ENCODE measurements at places on chromosomes 7 and 10. TPM values are rescaled to one million over a fixed set of nuclear protein-coding genes. Genes with fewer than 3 reads are reported as not detected.
A peak's percentile ranks its signal among the peaks of the same experiment; 100 is the strongest.

Gene ACHE
- 8.2 TPM for total RNA-seq

DNA sequence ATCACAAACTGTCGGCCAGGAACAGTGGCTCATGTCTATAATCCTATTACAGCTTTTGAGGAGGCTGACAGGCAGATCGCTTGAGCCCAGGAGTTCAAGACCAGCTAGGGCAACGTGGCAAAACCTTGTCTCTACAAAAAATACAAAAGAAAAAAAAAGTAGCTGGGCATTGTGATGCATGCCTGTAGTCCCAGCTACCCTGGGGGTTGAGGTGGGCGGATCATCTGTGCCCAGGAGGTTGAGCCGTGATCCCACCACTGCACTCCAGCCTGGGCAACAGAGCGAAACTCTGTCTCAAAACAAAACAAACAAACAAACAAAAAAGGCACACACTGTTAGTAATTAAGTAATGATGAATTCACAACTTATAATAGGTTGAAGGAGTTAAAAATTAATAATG is 441.5 kb upstream of the PCDH15 start:
- no peak overlapping the region for H3K4me3 ChIP-seq
- DNase-seq: no peak
- H3K27me3 ChIP-seq: no peaks in the 10 kb centered on the region
- H3K27ac ChIP-seq: no peak overlapping the region
- H3K4me1 ChIP-seq: no peaks in the 10 kb centered on the region
- H3K36me3 ChIP-seq: no peaks in the 10 kb centered on the region

DNA sequence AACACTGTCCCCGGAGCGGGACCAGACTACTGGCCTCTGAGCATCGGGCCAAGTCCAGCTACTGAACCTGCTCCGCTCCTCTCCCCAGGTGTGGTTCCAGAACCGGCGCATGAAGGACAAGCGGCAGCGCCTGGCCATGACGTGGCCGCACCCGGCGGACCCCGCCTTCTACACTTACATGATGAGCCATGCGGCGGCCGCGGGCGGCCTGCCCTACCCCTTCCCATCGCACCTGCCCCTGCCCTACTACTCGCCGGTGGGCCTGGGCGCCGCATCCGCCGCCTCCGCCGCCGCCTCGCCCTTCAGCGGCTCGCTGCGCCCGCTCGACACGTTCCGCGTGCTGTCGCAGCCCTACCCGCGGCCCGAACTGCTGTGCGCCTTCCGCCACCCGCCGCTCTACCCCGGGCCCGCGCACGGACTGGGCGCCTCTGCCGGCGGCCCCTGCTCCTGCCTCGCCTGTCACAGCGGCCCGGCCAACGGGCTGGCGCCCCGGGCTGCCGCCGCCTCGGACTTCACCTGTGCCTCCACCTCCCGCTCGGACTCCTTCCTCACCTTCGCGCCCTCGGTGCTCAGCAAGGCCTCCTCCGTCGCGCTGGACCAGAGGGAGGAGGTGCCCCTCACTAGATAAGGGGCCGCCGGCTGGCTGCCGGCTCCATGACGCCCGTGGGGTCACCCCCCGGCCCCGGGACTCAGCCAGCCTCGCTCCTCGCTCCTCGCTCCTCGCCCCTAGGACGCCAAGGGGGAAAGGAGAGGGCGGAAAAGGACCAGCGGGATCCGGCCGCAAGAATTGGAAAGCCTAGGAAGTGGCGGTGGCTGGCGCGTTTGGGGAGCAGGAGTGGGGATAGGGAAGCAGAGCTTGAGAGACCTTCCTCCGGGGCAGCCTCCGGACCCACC is 3.4 kb downstream of the EVX1 start:
- H3K4me1 ChIP-seq: peaks cover 38% of the 10 kb centered on the region
- H3K27ac ChIP-seq: no peak overlapping the region
- peak; percentile 33 for DNase-seq
- no peaks in the 10 kb centered on the region for H3K36me3 ChIP-seq
- H3K4me3 ChIP-seq: no peak overlapping the region

GRCh38 chr10:10346390-10347150 is 671.1 kb upstream of the CELF2 start:
- DNase-seq: peak; percentile 47
- peaks cover 10% of the 10 kb centered on the region for H3K4me1 ChIP-seq
- H3K4me3 ChIP-seq: no peak overlapping the region
- H3K27ac ChIP-seq: no peak overlapping the region
- H3K36me3 ChIP-seq: no peaks in the 10 kb centered on the region
- H3K27me3 ChIP-seq: no peaks in the 10 kb centered on the region

GRCh38 chr7:84422790-84423189 is 228.2 kb upstream of the SEMA3A start:
- H3K27ac ChIP-seq: no peak overlapping the region
- no peaks in the 10 kb centered on the region for H3K36me3 ChIP-seq
- no peak for DNase-seq
- H3K4me1 ChIP-seq: no peaks in the 10 kb centered on the region
- no peaks in the 10 kb centered on the region for H3K27me3 ChIP-seq
- H3K4me3 ChIP-seq: no peak overlapping the region

GRCh38 chr10:105952153-105952552 is 1212.4 kb downstream of the SORCS1 start:
- no peak overlapping the region for H3K4me3 ChIP-seq
- H3K4me1 ChIP-seq: peaks cover 20% of the 10 kb centered on the region
- H3K27ac ChIP-seq: no peak overlapping the region
- H3K36me3 ChIP-seq: no peaks in the 10 kb centered on the region
- peak; percentile 75 for DNase-seq

DNA sequence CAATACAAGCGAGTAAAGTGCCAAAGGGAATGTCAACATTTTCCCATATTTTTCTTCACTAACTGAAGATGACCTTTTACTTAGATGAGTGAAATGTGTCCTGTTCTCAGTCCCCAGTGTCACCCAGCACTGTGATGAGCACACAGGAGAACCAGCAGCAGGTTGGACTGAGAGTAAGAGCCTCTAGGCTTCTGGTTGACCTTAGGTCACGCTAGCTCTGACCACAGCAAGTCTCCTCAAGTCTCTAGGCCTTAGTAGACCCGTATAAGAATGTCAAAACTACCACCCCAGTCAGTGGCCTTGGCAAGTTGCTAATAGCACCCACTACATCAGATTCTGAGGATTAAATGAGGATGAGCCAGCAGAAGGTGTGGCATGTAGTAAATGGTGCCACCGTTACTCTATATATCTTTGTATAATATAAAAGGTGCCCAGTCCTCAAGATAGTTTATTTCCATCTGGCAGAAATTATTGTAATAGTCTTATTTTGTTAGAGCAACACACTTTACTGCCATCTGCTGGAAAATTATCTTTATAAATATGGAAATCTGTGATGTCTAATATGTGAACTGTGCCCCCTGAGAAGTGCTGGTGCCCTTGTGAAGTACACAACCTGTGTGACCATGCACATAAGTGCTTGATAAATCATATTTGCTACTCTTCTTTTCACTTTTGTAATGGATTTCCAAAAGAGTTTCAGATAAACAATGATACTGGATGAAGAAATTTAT is 75.7 kb downstream of the SPAG6 start:
- H3K4me1 ChIP-seq: no peaks in the 10 kb centered on the region
- no peak overlapping the region for H3K27ac ChIP-seq
- DNase-seq: peak; percentile 42
- no peaks in the 10 kb centered on the region for H3K27me3 ChIP-seq
